CD4-positive, alpha-beta memory T cell (primary cell): ENCODE measurements at places on chromosomes 11 and 22. TPM values are rescaled to one million over a fixed set of nuclear protein-coding genes. Genes with fewer than 3 reads are reported as not detected.

- DNase-seq, result no peak
Observed at GRCh38 chr22:40202225-40202944, 24.7 kb downstream of the TNRC6B start.

- peak; percentile 52 for DNase-seq
Observed at GRCh38 chr11:125923012-125923579, 18.8 kb downstream of the DDX25 start.

The PANX3 gene
- not detected for total RNA-seq

- DNase-seq, result no peak
Observed at GRCh38 chr11:5042091-5042490, 4.2 kb upstream of the OR52J3 start.
